ENCODE measurements at places on chromosomes 11 and 22. TPM values are rescaled to one million over a fixed set of nuclear protein-coding genes. Genes with fewer than 3 reads are reported as not detected.

Gene OR8D4
- polyA plus RNA-seq: not detected

Gene FBXO3
- polyA plus RNA-seq: 23.6 TPM

- DNase-seq: no peak
Measured at GRCh38 chr22:24141586-24141985, 39.7 kb upstream of the SUSD2 start.

Gene BIK
- polyA plus RNA-seq: 6.1 TPM

Gene TTC36
- polyA plus RNA-seq: 0.19 TPM

- no peak for DNase-seq
Measured at GRCh38 chr11:3669742-3670183, 1.4 kb downstream of the CHRNA10 start.

GRCh38 chr11:113184498-113184897 is 129.9 kb upstream of the TTC12 start:
- DNase-seq: no peak

Gene ANO5
- 0.02 TPM for polyA plus RNA-seq

DNA sequence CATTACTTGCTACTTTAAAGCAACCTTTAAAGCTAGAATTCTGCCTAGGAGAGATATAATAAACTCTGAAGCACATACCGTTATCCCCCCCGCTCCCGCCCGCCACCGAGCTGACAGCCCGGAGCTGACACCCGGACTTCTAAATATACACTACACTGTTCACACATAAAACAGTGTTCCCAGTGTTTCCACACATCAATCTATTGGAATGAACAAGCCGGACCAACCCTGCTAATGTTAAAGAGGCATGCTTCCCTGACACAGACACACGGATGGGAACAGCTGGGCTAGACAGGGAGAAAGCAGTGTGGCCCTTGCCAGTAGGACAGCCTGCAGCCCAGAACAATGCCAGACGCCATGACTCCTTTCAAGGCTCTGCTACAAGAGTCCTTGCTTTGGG is 108.4 kb upstream of the CSNK2A3 start:
- no peak for DNase-seq

Gene HIC2
- polyA plus RNA-seq: 1.1 TPM

GRCh38 chr11:1943576-1943975 is 3.6 kb upstream of the MRPL23 start:
- DNase-seq: no peak

- DNase-seq: no peak
Measured at GRCh38 chr22:27930331-27931060, 11.4 kb upstream of the PITPNB start.

GRCh38 chr22:36286096-36286957 is 33.4 kb downstream of the APOL1 start:
- DNase-seq: peak; percentile 70

Gene CTSD
- 176 TPM for polyA plus RNA-seq

Gene VPREB3
- 0.92 TPM for polyA plus RNA-seq

Gene TBX1
- not detected for polyA plus RNA-seq

GRCh38 chr11:12835286-12835685 is 161.1 kb downstream of the TEAD1 start:
- no peak for DNase-seq

Gene MLC1
- polyA plus RNA-seq: 0.12 TPM

DNA sequence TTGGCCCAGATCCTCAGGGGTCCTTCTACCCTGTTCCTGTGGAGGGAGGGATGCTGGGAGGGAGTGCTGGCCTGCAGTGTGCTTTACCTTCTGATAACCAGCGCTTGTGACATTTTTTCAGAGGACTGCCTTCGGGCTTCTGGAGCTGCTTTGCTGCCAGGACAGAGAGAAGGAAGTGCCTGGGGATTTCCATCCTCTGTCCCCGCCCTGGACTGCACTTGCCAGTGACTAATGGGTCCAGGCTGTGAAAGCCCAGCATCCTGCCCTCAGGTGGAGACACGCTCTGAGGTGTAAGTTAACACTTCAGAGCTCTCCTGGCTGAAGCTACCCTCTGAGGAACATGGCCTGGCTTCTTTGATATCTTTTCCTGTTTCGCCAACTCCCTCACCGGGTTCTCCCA is 158.7 kb upstream of the SYT13 start:
- DNase-seq: no peak

DNA sequence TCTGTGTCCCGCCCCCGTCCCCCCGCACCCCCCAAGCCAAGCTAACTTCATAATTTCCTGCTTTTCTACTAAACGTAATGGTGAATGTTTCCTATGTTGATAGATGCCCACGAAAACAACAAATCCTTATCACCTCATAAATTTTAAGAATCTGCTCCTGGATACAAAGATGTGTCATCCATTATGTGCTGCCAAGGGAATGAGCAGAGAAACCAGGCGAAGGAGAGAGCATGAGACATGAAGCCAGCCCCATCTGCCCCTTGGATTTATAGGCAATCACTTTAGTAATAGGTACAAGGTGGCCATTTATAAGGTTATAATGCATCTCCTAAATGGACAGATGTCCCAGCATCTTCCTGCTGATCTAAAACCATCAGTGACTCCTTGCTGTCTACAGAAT is 30.3 kb downstream of the LAYN start:
- no peak for DNase-seq

- no peak for DNase-seq
Measured at GRCh38 chr11:12267921-12268320, 109.5 kb upstream of the PARVA start.

DNA sequence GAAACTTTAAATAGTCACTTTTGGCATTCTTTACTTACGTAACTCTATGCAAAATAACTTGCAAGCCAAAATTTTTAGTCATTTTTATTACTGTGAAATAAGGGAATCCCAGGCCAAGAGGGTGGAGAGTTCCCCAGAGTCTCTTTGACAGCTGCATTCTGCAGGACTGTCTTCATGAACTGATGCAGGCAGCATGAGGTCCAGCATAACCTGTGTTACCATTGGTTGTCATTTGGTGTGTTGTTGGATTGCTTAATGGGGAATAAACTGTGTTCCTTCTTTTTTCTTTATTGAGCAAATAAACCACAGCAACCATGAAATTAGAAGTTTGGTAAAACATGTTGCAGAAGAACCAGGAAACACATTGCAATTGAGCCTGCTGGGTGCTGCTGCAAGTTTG is 24.6 kb downstream of the MMP27 start:
- no peak for DNase-seq

DNA sequence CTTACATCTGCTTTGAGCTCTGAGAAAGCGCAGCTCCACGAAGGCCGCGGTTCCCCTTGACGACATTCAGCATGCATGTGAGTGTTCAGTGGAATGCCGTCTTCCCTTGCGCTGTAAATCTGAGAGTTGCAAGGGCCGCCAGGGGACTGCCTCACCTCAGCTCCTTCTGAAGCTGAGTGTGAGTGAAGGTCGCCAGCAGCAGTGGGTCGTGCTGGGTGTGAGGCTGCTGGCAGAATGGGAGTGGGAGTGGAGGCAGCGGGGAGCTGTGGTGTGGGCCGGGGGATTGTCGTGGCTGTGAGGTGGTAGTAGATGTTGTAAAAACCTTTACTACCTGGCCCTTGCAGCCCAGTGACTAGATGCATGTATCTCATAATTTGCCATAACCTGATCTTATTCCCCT is 65.2 kb downstream of the PPP6R2 start:
- no peak for DNase-seq

DNA sequence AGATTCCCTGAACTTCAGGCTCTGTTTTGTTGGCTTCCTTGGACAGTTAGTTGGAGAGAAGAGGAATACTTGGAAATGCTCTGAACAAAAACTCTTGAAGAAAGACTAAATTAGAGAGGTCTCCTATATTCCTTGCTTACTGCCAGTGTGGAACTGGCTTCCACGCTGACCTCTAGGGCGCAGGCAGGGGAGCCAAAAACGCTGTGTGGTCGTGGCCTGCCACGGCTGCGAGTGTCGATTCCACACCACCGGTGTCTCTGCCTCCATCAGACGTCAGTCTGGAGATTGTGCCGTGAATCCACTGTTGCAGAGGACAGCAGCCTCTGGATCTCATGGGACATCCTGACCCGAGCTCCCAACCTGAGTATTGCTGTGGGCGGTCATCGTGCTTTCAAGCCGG is 37.5 kb upstream of the RAB1B start:
- DNase-seq: no peak

Gene MMP10
- polyA plus RNA-seq: not detected

DNA sequence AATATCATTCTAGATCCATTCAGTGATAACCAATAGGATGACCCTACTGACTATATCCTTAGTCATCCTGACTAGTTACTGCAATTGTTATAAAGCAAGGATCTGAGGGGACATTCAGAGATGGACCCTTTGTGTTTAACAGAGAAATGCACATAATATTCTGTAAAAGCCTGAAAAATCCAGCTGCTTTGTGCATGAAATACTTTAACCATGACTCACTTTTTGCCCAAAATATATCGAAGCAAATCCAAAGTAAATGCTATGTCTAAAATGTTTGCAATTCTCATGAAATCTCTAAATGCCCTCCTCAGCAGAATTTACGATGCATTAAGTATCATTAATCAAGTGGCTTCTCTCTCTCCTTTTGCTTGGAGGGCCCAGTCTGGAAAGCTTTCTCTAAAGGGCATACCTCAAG is 178.8 kb upstream of the MTMR2 start:
- DNase-seq: no peak

DNA sequence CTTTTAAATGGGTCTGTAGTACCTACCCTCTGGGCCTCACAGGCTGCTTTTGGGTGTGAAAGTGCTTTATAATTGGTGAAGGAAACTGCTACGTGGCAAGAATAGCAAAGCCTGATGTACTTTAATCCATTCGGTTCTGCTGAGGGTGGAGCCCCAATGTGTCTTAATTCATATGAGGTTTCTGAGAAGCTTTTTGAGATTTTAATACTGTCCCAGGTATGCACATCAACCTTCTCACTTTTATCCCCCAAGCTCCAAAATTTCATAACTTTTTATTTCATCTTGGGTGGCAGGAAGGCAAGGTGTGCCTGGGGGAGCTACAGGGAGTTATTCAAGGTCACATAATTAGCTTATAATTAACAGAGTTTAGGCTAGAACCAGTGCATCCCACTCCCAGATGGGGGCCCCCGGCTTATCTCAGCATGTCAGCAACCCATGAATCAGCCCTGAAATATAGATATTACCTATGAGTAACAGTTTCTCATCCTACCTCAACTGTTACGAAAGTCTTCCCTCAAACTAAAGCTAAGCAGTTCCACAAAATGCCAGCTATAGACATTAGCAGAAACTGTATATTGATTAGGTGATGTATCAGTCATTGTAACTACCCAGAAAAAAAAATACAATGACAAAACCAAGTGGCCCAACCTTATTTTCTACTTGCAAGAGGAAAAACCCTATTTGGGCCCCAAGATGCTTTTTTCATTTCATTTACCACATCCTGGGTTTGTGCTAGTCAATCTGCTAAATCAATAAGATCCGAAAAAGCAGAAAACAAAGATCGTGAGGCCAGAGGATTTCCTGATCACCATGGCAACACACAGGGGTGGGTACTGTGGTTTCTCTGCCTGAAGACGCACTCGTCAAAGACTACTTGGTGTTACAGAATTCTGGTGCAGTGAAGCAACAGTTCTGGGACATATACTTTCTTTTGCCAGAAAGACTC is 26.7 kb downstream of the CD44 start:
- peak; percentile 97 for DNase-seq

DNA sequence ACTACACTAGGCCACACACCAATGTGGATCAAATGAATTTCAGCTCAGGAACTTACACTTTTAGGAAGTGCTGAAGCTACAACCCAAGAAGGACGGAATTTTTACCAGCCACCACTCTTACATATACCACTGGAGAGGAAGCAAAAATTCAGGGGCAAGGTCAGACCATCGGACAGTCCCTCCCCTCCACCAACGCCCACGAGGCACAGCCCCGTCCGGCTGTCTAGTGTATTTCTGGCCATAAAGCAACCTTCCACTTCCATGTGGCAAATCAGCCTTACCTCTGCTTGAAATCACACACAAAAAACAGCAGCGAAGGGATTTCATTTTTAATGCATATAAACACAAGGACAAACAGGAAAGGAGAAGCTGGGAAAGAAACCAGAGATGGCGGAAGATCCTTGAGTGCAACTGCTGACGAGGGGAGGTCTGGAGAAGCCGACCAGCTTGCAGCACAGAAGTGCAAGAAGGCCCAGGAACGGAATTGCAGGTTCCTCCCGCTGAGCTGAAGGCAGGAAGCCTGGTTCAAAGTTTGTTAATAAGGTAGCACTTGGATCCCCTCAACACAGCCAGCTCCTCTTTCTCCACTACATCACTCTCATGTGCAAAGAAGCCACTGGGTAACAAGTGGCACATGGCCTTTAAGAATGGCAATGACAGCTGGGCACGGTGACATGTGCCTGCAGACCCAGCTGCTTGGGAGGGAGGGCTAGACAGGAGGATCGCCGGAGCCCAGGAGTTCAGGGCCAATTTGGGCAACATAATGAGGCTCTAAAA is 71.5 kb downstream of the SHANK2 start:
- DNase-seq: no peak

GRCh38 chr22:19626666-19627065 is 87.6 kb upstream of the SEPTIN5 start:
- no peak for DNase-seq

GRCh38 chr22:39669432-39669831 is 98.9 kb downstream of the CACNA1I start:
- DNase-seq: no peak

GRCh38 chr11:101176381-101176780 is 46.8 kb upstream of the PGR start:
- DNase-seq: no peak

GRCh38 chr11:68689737-68690625 is 5.6 kb downstream of the GAL start:
- no peak for DNase-seq

Gene NCR3LG1
- polyA plus RNA-seq: 0.21 TPM

GRCh38 chr11:69310934-69311766 is 17.2 kb downstream of the MYEOV start:
- DNase-seq: no peak

Gene LRRC56
- 0.44 TPM for polyA plus RNA-seq
